Uterus (tissue), 4 donors: ENCODE measurements at places on chromosomes 12 and 14. TPM values are rescaled to one million over a fixed set of nuclear protein-coding genes. Genes with fewer than 3 reads are reported as not detected.

Gene HOXC12
- total RNA-seq: not detected

- H3K4me1 ChIP-seq: no peaks in the 10 kb centered on the region
- H3K4me3 ChIP-seq: no peak overlapping the region
These were observed 297.3 kb downstream of the ERC1 start for GRCh38 chr12:1288333-1288732.

- no peaks in the 10 kb centered on the region for H3K27me3 ChIP-seq
- H3K4me1 ChIP-seq: no peaks in the 10 kb centered on the region
These were observed 24.2 kb upstream of the RHOJ start for GRCh38 chr14:63180011-63180410.

- no peak overlapping the region for H3K27ac ChIP-seq
- no peak for DNase-seq
- no peaks in the 10 kb centered on the region for H3K27me3 ChIP-seq
- no peak overlapping the region for H3K4me3 ChIP-seq
- no peaks in the 10 kb centered on the region for H3K36me3 ChIP-seq
These were observed 4.6 kb downstream of the OVCH1 start for GRCh38 chr12:29492891-29493290.

- DNase-seq: peak; percentile 50
- H3K27ac ChIP-seq: peak overlapping the region; percentile 65
- H3K4me3 ChIP-seq: no peak overlapping the region
- H3K4me1 ChIP-seq: no peaks in the 10 kb centered on the region
- no peaks in the 10 kb centered on the region for H3K36me3 ChIP-seq
These were observed 17.1 kb upstream of the DLK1 start for GRCh38 chr14:100709289-100710284.
